ENCODE measurements at places on chromosomes 13 and 19.
A peak's percentile ranks its signal among the peaks of the same experiment; 100 is the strongest.

DNA sequence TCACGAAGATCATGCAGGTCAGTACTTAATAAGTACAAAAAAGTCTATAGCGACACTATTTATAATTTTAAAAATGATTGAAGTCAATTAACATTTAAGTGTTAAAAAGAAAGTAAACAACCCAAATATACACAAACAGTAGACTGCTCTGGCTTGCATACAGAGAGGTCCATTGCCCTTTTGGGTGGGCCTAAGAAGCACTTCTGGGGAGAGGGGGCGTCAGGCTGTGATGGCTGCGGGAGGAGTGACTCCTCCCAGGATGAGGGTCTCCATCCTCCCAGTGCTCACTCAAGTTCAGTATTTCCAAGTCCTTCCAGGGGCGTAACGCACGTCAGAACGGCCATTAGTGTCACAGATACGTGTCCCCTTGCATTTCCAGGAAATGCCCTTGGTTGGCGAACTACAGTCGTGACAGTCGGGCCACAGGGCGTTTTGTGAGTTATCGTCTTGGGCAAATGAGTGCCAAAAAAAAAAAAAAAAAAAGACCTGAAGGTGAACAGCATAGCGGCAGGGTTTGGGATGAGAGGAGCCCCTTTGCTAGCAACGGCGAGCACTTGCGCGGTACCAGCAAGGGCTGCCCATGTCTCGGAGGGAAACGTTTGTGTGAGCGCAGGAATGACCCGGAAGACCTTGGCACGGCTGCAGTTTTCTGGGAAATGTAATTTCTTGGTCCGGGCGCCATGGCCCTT lies at the start of gene SCGB2B2:
SCGB2B2 (minus strand) TSS at position 463 of the 689 bp plus-strand sequence. CDS start 82,596 bp downstream, outside the sequence.
- peak; percentile 86 for DNase-seq

GRCh38 chr13:66940113-66940512 lies 290.0 kb downstream of the PCDH9 start:
- DNase-seq, result no peak

DNA sequence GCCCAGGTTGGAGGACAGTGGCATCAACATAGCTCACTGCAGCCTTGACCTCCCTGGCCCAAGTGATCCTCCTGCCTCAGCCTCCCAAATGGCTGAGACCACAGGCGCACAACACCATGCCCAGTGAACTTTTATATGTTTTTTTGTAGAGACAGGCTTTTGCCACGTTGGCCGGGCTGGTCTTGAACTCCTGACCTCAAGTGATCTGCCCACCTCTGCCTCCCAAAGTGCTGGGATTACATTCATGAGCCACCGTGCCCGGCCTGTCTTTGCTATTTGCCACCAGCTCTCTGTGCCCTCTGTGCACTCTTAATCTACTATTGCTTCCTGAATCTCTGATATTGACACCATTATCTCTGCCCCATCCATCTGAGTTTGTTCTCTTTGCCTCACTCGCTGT lies 34.3 kb upstream of the LRRC4B start:
- no peak for DNase-seq

- no peak for DNase-seq
Observed at GRCh38 chr19:45104658-45105349, 11.8 kb downstream of the PPP1R37 start.

DNA sequence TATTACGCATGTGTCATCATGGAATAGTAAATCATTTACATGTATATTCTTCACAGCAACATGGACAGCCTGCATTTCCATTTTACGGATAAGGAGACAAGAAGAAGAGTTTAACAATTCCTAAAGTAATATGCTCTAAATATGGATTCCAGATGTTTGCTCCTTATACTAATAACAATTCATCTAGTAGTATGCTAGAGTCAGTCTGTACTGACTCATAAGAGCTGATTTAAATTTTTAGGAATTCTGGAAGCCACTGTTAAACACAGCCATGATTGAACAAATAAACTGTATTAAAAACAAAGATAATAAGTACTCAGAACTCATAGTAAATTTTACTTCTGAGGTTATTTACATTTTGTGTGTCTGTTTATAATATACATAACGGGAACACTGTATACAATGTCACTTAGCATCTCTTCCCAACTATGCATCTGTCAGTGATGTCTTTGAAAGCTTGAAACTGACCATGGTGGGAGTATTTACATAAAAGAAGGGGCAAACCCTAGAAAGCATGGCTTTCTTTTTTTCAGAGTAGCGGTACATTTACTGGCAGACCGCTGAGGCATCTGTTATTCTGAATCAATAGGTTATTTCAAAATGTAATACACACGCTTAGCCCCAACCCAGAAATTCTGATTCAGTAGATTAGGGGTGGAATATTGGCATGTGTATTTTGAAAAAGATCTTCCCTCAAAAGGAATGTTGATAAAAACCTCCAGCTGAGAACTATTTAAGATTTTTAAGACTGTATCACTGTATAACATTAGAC lies 12.9 kb downstream of the ZC3H13 start:
- DNase-seq, result no peak

DNA sequence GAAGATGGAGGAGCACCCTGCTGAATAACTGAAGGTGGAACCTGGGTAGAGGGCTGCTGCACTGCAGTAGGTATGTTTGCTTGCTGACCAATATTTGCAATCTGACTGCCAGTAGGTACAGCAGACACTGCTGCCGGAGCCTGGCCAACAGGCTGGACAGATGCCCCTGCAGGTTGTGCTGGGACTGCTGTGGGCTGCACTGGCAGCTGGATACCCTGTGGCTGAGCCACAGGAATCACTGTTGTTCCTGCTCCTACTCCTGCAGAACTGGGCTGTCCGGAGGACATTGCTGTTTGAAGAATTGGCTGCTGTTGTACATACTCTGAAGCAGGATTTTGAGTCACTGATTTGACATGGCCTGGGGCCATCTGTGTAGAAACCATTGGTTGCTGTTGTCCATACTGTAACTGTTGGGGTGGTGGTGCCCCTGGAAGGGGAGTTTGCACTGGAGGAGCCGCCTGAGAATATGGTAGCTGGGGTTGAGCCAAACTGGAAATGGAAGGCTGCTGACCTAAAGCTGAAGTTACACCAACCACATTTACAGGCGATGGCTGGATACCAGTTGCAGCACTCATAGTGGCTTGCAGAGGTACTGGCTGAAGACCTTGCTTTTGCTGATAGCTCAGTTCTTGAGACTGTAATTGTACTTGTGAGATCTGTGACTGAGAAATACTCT lies 2.2 kb downstream of the TSC22D1 start:
- no peak for DNase-seq

Measured in activated CD8-positive, alpha-beta memory T cell treated with anti-CD3 and anti-CD28 coated beads for 24 hours (primary cell).